ENCODE measurements at places on chromosomes 6 and 20. TPM values are rescaled to one million over a fixed set of nuclear protein-coding genes. Genes with fewer than 3 reads are reported as not detected.

DNA sequence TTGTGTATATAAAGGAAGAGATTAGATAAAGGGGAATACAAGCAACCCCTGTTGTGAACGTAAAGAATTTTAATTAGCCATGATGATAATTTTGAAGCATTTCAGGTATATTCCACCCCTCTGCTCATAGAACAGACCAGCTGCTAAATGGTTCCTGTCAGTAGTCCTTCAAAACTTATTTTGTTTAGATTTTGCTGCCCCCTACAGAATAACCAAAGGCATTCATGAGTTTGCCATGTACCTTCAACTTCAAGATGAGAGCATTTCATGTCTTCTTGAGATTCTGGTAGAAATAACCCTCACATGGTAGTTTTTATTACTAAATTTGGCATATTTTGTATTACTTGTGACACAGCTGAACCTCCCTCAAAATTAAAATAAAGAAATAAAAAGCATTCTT is 1586.7 kb downstream of the HACE1 start:
- no peaks in the 10 kb centered on the region for H3K4me1 ChIP-seq
- no peak overlapping the region for H3K27ac ChIP-seq
- H3K4me3 ChIP-seq, result no peak overlapping the region
- no peaks in the 10 kb centered on the region for H3K27me3 ChIP-seq
- no peak for DNase-seq
- H3K36me3 ChIP-seq, result no peaks in the 10 kb centered on the region

DNA sequence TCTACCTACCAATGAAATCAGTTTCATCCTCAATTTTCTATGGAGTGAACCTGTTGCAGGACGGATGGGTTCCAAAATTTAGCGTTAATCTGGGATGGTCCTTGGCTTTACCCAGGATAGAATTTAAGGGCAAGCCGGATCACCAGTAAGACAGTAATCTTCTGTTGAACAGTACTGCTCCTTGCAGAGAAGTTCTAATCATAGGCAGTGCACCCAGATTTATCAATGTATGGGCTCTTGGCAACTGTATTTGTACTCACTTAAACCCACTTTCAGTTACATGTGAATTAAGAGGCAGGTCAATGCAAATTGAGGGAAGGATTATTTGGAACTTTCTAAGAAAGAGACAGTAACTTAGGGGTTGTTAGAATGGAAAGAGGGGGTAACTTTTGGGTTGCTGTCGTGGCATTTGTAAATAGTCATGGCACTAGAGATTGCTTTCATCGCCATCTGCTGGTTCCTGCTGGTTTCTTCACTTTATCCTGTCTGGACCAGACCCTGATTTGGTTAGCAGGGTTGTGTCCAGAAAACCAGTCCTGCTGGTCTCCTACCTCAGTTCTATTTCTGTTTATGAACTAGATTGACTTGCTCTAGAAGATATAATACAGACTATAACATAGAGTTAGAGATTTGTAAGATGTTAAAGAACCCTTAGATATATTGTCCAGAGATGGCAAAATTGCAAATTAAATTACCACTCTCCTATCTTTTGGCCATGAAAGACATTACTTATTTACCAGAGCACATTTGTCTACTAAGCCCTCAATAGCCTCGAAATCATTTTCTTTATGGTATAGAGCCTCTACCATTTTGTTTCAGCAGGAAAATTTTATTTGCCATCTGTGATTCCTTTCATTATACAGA is 646.3 kb downstream of the UTRN start:
- H3K36me3 ChIP-seq, result peaks cover 1% of the 10 kb centered on the region
- H3K27ac ChIP-seq, result no peak overlapping the region
- no peaks in the 10 kb centered on the region for H3K27me3 ChIP-seq
- no peak overlapping the region for H3K4me3 ChIP-seq

DNA sequence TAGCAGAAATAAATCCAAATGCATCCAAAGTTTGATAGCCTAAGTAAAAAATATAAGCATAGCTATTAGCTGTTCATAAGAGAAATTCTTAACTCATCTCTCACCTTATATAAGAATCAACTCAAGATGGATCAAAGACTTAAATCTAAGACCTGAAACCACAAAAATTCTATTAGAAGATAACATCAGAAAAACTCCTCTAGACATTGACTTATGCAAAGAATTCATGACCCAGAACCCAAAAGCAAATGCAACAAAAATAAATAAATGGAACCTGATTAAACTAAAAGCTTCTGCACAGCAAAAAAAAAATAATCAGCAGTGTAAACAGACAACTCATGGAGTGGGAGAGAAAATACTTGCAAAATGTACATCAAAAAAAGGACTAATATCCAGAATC is 184.3 kb downstream of the TFAP2A start:
- H3K4me1 ChIP-seq, result no peaks in the 10 kb centered on the region
- no peak overlapping the region for H3K27ac ChIP-seq
- H3K27me3 ChIP-seq, result no peaks in the 10 kb centered on the region
- DNase-seq, result no peak

DNA sequence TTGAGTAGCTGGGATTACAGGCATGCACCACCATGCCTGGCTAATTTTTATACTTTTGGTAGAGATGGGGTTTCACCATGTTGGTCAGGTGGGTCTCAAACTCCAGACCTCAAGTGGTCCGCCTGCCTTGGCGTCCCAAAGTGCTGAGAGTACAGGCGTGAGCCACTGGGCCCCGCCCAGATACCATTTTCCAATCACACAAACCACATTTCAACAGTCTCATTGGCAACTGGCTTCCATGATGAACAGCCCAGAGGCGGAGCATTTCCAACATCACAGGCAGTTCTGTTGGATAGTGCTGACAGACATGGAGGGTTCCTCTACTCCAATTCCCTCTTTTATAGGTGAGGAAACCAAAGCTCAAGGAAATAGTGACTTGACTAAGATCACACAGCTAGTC is 43.9 kb upstream of the PLCB4 start:
- no peak overlapping the region for H3K4me3 ChIP-seq
- no peak for DNase-seq
- no peak overlapping the region for H3K27ac ChIP-seq
- H3K4me1 ChIP-seq, result no peaks in the 10 kb centered on the region
- no peaks in the 10 kb centered on the region for H3K27me3 ChIP-seq

- no peak overlapping the region for H3K27ac ChIP-seq
- no peaks in the 10 kb centered on the region for H3K27me3 ChIP-seq
- no peak for DNase-seq
- no peaks in the 10 kb centered on the region for H3K4me1 ChIP-seq
- H3K4me3 ChIP-seq, result no peak overlapping the region
Measured at GRCh38 chr6:126447367-126447766, 107.5 kb downstream of the CENPW start.

- peaks cover 7% of the 10 kb centered on the region for H3K4me1 ChIP-seq
- H3K27me3 ChIP-seq, result no peaks in the 10 kb centered on the region
- no peak overlapping the region for H3K4me3 ChIP-seq
- no peak for DNase-seq
- no peak overlapping the region for H3K27ac ChIP-seq
- peaks cover 11% of the 10 kb centered on the region for H3K36me3 ChIP-seq
Measured at GRCh38 chr20:49635866-49636265, 67.9 kb upstream of the PTGIS start.

GRCh38 chr6:87697581-87698546 is 4.2 kb downstream of the AKIRIN2 start:
- H3K27ac ChIP-seq, result peak overlapping the region; percentile 93
- DNase-seq, result no peak
- peaks cover 66% of the 10 kb centered on the region for H3K4me1 ChIP-seq
- H3K27me3 ChIP-seq, result no peaks in the 10 kb centered on the region
- peak overlapping the region; percentile 97 for H3K4me3 ChIP-seq
- peaks cover 7% of the 10 kb centered on the region for H3K36me3 ChIP-seq

DNA sequence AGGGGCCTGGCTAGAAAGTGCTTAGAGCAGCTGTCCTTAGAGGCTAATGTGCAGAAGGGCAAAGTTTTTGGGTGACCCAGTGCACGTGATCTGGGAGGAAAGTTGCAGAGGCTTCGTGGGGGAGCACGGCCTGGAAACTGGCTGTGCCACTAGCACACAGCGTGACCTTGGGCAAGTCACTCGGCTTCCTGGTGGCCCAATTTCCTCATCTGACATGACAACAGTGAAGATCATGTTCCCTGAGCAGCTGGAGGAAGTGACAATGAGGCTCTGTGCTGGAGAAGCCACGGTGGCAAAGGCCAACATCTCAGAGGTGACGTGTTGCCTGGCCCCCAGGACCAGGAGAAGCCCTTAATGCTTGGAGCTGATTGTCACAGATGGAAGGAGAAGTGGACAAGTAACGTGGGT is 99.5 kb downstream of the FOXC1 start:
- no peak for DNase-seq
- no peaks in the 10 kb centered on the region for H3K36me3 ChIP-seq
- no peak overlapping the region for H3K4me3 ChIP-seq
- H3K27ac ChIP-seq, result no peak overlapping the region
- no peaks in the 10 kb centered on the region for H3K27me3 ChIP-seq
- H3K4me1 ChIP-seq, result no peaks in the 10 kb centered on the region

- H3K4me1 ChIP-seq, result peaks cover 9% of the 10 kb centered on the region
- H3K4me3 ChIP-seq, result no peak overlapping the region
- H3K27me3 ChIP-seq, result peaks cover 30% of the 10 kb centered on the region
- H3K27ac ChIP-seq, result no peak overlapping the region
Measured at GRCh38 chr6:93423542-93423941, 4.2 kb upstream of the EPHA7 start.

GRCh38 chr20:62400021-62400420 is 7.1 kb downstream of the CABLES2 start:
- no peaks in the 10 kb centered on the region for H3K27me3 ChIP-seq
- H3K4me1 ChIP-seq, result peaks cover 4% of the 10 kb centered on the region
- no peak overlapping the region for H3K27ac ChIP-seq
- no peak for DNase-seq
- H3K36me3 ChIP-seq, result peaks cover 6% of the 10 kb centered on the region

Gene MYBL2
- 76.9 TPM for total RNA-seq

Gene TOMM34
- 46.8 TPM for total RNA-seq

Gene AVP
- not detected for total RNA-seq

Gene HLA-DQA1
- 3.7 TPM for total RNA-seq

Gene PRL
- total RNA-seq, result not detected

Measured in activated T-cell treated with anti-CD3 and anti-CD28 coated beads, Interleukin-2, amount 50 U/mL, for 72 hours (primary cell).